ENCODE measurements at places on chromosomes 2 and 18.

DNA sequence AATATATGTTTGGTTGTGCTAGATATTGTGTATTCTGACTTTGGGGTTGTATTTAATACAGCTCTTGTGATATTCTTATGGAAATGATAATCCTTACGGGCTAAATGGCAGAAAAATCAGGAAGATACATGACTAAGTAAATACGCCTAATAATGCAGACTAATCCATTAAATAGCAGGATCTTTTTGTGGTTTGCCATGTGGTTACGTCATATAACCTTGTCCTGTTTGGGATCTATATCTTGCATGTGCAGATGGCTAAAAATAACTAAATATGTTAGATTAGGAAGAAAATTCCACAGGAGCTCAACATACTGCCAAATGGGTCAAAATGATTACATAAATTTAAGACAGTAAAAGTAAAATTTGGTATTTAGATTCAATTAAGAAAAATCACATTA lies 83.0 kb downstream of the NEB start:
- no peak for DNase-seq

GRCh38 chr2:136666-137065 lies 90.4 kb upstream of the FAM110C start:
- no peak for DNase-seq

DNA sequence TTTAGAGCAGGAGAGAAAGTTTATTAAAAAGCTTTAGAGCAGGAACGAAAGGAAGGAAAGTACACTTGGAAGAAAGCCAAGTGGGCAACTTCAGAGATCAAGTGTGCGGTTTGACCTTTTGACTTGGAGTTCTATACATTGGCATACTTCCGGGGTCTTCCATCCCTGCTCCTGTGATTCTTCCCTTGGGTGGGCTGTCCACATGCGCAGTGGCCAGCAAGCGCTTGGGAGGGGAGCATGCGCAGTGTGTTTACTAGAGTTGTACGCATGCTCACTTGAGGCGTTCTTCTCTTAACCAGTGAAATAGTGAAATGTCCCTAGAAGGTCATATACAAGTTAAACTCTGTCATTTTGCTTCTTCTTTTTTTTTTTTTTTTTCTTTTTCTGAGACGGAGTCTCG lies 56.9 kb upstream of the ZNF532 start:
- no peak for DNase-seq

DNA sequence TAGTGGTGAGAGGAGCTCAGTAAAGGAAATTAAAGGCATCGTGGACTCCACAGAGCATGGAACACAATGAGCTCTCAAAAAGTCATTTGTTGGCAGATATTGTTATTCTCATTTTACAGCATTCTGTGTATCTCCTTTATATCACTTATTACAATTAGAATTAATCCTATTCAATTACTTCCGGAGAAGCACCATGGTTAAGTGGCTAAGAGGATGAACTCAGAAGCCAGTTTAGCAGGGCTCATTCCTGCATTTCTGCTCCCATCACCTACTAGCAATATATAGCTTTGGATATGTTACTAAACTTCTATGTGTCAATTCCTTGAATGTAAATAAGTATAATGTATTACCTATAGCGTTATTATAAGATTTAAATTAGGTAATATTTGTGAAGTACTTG lies 683.3 kb downstream of the IRS1 start:
- DNase-seq: no peak

- DNase-seq: no peak
Measured at GRCh38 chr2:23390152-23390551, 5.2 kb downstream of the KLHL29 start.

DNA sequence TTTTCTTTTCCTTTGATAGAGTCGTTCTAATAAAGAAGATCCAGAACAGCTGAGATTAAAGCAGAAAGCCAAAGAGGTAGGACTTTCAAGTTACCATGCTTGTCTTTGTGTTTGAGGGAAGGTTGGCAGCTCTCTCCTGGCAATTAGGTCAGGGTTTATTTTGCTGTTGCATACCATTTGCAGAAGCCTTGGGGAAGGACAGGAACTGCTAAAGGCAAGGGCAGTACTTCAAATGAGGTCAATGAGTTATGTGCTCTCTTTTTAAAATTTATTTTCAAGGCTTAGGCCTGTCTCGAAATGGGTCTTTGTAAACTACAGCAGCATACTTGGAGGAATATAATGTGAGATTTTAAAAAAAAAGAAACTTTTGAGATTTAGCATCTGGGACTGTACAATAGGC lies 108.9 kb downstream of the TAF4B start:
- DNase-seq: no peak

DNA sequence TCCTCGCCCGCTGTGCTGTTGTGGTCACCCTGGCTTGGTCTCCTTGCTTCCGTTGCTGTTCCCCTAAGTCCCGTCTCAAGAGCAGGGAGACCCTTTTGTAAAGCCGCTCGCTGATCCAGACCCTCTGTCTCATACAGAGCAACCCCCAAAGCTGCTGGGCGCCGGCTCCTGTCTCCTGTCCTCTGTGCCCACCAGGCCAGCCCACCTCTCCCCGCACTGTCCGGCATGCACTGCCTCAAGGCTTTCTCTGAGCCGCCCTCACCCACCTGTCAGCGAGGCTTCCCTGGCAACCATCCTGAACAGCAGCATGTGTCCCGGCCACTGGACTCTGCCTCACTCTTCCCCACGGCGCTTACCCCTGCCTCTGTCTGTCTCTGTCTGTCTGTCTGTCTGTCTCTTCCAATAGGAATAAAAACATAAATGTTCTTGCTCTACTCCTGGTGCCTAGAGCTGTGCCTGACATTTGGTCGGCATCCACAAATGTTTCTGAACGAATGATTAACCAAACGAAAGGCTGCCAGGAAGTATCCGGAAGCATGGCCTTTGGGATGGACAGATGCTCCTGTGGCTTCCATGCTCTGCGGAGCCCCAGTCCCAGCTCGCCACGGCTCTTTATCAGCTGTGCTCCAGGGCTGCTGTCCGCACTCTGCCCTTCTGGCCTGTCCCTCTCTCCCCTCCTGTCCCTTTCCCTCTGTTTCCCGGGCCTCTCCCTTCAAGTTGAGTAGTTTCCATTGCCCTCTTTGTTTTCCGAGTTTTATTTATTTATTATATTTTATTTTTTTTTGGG lies 7.8 kb downstream of the COLEC11 start:
- DNase-seq: no peak

DNA sequence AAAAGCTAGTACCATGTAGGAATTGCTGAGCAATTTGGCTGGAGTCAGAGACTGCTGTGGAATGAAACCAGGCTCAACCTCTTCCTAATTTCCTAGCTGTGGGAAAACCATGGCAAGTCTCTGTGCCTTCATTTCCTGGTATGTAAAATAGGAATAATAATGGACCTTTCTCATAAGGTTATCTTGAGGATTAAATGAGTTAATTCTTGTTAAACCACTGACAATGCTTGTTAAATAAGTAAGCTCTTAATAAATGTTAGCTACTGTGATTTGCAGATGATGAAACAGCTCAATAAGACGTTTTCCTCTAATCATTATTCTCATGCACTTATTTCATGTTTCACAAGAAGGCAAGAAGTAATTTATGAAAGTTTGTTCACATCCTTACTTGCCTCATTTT lies 346.7 kb downstream of the RND3 start:
- no peak for DNase-seq

DNA sequence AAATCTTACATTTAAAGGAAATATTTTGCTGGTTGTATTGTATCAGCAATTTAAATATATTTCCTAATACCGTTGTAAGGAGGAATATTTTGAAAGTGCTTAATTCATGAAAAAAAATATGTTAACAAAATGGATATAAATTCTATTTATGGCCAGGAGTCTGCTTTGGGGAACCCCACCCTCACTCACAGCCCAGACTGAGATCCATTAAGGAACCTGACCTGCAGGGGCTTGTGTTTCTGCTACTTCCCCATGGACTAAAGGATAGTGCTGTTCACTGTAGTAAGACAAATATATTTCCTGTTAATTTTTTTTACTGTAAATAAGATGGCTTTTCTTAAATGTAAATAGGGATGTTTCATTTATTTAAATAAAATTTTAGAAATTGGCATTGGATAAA lies 221.9 kb upstream of the COL3A1 start:
- DNase-seq: no peak

DNA sequence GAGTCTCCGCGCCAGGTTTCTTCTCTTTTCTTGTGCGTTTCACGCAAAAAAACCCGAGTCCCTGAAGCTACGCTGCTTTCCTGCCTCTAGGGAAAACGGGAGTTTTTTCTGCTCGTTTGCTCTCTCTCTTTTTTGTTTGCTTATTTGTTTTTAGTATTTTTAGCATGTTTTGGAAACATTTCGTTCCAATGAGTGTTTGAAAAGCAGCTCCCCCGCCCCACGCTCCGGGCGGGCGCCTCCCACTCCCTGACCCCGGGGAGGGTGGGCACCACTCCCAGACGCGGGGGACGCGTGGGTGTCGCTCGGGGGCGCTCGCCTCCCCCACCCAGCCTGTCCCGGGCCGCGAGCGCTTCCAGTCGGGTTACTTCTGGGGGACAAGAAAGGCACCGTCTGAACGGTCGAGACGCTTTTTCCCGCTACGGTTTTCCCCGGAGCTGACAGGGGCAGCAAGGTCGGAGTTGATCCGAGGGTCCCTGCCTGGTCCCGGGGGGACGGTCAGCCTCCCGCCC lies 446 bp upstream of the EFHD1 start:
- peak; percentile 35 for DNase-seq

DNA sequence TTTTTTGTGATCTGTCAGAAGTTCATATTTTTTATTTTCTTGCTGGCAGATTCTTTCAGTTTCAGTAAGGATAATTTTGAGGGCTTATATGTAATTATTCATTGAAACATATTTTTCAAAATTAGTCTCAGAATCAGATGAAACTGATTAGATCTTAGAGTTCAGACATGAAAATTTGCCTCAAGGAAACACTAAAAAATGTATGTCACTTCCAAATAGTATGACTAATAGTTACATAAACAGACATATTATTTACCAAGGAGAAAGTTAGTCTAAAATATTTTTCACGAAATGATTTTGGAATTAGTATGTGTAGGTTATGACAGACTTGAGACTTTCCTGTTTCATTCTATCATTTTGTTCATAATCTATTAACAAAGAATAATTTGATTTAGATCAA lies 628.6 kb downstream of the CCDC85A start:
- no peak for DNase-seq

- DNase-seq: no peak
Measured at GRCh38 chr2:48983551-48983950, 170.8 kb downstream of the FSHR start.

DNA sequence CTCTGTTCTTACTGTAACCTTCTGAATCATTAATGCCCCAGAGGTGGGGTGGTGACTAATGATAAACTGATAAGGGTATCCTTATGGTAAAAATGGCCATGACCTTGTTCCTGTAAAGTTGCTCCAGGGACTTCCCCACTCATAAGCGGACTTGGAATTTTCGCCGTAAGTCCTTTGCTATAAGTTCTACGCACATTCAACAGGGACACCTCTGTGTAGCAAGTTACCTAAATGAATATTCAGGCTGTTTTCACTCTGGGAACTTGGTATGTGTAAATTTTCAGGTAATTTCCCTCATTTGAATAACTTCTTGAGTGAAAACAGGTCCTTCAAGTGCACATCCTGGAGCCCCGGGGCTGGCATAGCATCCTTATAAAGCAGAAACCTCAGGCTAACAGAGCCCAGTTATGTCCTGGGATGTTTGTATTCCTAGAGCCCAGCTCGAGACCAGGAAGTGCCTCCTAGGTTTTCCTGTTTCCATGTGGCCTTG lies 9.4 kb upstream of the AGFG1 start:
- DNase-seq: no peak

- DNase-seq: no peak
Measured at GRCh38 chr2:234705108-234705507, 208.2 kb upstream of the ARL4C start.

- DNase-seq: no peak
Measured at GRCh38 chr2:54546923-54547720, 91.0 kb downstream of the SPTBN1 start.

DNA sequence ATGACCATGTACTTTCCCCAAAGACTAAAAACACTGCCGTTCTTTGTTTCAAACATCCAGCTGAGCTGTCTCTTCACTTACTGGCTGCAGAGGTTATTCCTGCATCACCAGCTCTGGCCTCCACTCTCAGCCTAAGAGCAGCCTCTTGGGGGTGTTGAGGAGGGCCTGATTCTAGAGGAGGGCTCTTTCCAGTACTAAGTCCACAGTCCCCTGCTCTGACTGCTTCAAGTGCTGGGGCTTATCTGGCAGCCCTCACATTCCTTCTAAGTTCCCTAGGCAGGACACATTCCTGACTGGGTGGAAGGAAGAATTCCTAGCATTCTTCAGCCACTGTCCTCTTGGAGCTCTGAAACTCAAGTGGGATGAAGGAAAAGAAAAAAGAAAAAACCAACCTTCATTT lies 32.9 kb upstream of the EHBP1 start:
- DNase-seq: no peak

DNA sequence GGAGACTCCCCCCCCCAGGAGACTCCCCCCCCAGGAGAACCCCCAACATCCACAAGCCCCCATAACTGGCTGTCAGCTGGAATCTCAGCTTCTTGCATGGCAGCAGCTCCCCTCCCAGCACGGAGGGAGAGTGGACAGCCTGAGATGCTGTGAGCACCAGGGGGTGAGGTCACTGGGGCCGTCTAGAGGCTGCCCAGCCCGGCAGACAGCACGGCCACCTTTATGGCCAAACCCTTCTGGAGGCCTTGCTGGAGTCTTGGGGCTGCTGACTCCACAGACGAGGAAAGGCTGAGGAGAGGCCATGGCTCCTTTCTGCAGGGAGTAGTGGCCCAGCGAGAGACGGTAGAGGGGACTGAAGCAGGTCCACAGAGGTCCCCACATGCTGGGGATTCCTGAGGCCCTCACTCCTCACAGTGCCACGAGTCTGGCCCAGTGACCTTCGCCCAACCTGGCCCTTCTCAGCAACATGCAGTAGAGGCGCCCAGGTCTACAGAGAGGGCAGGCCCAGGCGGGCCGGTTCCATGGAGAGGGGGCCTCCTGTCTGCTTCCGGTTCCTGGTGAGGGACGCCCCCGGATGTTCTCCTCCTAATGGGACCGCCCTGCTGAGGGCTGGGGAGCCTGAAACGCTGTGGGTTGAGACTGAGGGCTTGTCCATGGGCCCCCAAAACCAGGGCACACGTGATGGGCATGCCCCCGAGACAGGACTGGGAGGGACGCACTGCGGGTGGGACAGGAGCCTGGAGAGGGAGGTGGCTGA lies 122.6 kb upstream of the CTDP1 start:
- DNase-seq: no peak

DNA sequence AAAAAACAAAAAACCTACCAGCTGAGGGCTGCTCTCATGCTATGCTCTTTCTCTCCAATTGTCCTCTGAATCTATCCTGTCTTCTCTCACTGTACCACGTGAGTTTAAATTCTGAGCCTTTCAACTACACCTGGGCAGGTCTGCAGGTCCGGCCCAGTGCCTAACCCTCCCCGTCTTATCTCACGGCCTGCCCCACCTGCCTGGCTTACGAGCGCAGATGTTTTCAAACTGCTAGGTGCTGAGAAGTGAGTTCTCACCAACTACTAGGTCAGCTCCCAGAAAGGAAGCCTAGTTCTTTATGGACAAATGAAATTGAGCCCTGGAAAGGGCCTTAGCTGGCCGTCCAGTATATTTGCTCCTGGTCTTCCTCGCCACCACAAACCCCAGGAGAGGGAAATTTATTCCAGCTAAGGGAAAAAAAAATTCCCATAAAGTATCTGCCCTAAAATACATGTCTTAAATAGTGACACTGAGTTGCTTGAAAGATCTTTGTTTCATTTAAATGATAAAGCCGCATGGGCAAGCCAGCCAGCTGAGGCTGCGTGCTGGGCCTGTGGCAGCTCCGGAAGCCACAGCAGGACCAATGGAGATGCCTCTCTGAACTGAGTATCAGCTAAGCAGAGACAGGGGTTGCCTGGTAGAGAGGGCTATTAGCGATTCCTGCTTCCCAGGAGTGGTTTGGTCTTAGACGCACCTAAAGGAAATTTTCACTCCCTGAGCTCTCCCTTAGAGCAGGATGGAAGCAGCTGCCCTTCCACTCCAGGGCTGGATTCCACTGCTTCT lies 92.5 kb upstream of the NCK2 start:
- DNase-seq: peak; percentile 28

Measured in transverse colon (tissue), 4 donors.